NCI-H526 treated with DMSO at 0.1 percent for 48 hours (cell line): ENCODE measurements at places on chromosomes 3 and 15.

- no peak for DNase-seq
These were observed 65.8 kb upstream of the TRA2B start for GRCh38 chr3:186003610-186004009.

DNA sequence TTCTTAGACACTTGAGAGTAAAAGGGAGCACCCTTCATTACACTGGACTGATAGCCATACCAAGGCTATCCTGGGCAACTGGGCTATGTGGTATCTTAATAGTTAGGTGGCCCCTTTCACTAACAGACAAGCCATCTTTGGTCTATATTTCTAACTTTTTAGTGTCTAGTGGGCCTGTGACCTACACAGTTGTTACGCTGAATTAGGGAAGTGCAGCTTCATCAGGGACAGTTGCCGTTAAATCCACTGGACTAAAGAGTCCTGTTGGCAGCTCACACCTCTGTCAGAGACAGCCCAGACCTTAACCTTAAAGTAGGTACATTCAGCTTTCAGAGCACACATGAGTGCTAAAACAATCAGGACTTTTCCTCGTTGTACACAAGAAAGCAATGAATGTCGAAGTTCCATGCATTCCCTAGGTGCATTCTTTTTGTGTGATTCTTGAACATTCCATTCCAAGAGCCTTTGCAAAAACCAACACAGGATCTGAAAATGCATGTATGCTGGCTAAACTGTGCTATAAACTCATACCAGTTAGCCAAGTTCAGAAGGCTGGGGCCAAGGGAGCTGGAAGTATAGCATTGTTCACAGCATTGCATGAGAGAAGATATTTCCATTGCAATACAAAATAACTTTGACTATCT lies 230.2 kb upstream of the EIF1B start:
- DNase-seq, result no peak

GRCh38 chr3:111762537-111762936 lies 96.5 kb upstream of the PHLDB2 start:
- DNase-seq, result no peak

DNA sequence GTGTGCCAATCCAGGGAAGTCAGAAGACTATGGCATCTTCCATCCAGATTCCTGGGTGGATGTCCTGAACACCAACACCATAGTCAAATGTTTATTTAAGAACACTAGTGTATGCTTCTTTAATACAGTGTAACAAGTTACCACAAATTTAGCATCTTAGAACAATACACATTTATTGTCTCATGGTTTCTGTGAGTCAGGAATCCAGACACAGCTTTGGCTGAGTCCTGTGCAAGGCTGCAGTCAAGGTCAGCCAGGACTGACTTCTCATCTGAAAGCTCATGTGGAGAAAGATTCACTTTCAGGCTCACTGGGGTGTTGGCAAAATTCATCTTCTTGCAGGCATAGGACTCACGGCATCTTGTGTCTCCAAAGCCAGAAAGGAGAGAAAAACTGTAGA lies 143.4 kb downstream of the ANXA2 start:
- no peak for DNase-seq

DNA sequence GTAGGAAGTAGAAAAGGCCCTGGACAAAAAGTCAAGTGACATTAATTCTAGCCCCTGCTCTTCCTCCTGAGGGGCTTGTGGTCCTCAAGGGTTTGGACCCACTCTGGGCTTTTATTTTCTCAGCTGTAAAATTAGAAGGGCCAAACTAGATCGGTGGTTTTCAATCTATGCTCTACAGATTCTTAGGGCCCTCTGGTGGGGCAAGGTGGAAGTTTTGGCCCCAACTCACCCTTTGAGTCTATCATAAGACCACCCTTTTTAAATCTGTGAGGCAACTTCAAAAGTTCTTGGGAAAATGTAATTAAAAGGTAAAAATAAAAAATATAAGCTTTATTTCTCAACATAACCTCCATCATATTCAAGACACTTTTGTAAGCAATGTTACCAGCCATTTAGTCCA lies 25.6 kb upstream of the CFAP161 start:
- no peak for DNase-seq

DNA sequence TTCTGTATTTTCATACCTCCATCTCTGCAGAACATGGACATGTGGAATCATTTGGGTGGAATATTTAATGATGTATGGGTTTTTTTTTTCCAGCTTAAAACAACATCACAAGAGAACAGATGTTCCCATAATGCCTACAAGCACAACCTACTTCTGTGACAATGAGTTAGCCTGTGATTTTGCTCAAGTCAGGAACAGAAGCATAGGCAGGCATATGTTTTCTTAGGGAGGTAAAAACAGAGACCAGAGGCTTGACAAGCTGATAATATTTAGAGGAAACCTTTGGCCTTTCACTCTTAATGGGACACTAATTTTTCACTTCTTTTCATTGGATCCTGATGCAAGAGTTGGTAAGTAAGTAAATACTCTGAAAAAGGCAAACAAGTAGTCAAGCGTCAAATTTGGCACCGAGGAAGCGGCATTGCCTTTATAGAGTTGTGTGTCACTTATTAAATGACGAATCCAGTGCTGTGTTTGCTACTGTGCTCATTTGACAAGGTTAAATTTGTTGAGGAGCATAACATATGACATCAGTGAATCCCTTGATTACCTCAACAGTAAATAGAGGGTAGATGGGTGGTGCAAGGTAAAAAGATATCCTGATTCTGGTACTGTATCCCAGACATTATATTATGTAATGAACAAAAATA lies 66.7 kb upstream of the RBMS3 start:
- DNase-seq, result no peak

- no peak for DNase-seq
These were observed 531.3 kb downstream of the ROBO1 start for GRCh38 chr3:79236496-79236895.

DNA sequence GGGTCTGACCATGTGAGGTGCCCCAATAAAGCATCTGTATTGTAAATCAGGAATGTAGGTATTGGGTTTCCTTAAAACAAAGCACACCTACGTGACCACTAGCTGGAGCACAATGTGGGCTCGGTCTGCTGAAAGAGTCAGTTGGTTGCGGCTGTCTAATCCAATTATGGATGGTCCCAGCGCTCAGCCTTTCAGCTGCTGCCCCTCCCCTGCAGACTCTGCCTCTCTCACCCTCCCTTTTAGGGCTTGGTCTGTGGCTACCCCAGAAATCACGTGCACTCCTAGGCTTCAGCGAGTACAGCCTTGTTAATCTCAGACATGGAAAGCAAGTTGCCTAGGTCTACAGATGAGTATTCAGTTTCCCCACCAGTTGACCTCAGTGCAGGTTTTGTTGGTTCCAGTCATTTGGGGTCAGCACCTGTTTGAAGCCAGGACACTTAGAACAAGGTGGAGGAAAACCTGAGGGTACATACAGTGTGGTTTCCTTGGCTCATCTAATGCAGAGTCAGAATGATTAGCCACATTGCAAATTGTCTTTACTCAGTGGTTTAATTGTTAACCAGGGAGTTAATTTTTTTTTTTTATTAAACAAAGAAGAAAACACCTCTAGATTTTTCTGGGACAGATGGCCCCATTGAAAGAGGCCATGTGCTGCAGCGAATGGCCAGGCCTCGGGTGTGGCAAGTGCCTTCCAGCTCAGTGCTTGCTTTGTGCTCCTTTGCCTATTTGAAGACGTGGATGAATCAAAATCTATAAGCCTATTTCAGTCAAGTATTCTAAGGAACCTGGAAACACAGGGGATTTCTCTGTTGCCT lies 137.7 kb downstream of the IGF1R start:
- peak; percentile 73 for DNase-seq

DNA sequence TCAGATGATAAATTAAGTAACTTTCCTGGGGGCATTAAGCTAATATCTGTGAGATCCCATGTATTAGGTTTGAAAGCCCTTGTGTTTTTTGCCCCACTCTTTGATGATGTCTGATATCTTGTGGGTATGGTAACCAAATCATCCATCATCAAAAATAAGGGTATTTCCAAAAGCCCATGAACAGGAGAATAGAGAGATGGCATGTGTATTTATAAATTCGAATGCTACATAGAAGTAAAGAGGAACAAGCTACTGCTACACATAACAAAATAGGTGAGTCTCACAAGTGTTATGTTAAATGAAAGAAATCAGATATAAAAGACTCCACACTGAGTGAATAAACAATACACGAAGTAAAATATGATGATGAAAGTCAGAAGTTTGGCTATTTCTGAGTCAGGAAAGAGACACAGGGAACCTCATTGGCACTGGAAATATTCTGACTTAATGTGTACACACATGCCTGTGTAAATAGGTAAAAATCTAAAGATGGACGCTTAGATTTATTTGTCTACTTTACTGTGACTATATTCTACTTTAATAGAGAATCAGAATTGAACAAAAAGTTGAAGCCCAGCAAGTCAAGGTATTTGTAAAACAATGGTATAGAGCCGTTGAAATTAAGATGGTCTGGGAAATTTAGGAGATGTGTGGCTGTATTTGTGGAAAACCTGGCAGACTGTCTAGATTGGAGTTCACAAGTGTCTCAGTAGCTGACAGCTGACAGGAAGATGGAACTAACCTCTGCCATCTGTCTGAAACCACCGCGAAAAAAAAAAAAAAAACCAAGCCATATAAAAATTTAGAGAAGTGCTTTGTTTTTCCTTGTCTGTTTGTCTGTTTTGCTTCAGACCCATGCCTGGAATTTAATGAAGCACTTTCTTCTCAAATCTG lies 111.0 kb upstream of the TGFBR2 start:
- DNase-seq, result no peak

GRCh38 chr3:182241766-182242488 lies 530.2 kb downstream of the SOX2 start:
- DNase-seq, result no peak

DNA sequence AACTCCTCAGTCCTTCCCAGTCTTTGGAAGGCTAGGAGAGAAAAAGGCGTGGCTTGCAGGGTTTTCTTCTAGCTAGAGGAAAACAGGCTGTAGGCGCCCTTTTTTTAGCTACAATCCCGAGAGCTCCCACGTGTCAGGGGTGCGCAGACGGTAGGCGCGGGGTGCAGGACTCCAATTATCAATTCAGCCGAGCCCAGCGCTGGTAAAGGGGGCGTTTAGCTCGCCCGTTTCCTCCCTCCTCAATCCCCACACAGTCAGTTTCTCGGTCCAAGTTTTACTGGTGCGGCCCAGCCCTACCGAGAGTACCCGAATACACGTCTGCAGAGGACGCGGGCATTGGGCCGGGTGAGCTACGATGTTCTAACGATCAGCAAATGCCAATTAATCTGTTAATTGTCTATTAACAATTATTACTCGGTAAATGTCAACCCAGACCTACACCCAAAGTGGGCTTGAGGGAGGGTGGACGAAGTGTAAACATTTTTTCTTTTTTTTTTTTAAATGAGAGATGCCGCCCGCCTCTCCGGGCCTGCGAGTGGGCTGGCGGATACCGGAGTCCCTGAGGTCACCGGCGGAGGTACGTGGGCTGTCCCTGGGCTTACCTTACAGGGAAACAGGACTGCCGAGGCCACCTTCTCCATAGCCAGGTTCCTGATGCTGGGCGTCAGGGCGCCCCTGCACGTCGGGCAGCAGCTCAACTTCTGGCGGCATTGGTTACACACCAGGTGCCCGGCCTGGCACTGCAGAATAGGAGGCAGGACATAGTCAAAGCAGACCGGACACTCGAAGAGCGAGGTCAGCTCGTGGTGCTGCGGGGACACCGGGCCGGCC lies 923 bp downstream of the SIAH2 start:
- DNase-seq, result peak; percentile 60

DNA sequence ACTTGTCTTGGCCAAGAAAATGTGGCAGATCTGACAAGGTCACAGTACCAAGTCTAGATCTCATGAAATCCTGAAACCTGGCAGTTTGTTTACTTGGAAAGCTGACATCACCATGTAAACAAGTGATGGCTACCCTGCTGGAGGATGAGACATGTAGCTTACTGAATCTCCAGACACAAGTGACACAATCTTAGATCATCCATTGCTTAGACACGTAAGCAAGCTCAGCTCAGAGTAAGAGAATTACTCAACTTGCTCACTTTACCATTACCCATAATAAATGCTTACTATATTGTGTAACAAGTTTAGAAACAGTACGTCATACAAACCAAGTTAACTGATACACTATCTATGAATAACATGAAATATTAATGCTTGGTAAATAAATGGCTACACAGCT lies 263.8 kb downstream of the TBC1D5 start:
- no peak for DNase-seq

DNA sequence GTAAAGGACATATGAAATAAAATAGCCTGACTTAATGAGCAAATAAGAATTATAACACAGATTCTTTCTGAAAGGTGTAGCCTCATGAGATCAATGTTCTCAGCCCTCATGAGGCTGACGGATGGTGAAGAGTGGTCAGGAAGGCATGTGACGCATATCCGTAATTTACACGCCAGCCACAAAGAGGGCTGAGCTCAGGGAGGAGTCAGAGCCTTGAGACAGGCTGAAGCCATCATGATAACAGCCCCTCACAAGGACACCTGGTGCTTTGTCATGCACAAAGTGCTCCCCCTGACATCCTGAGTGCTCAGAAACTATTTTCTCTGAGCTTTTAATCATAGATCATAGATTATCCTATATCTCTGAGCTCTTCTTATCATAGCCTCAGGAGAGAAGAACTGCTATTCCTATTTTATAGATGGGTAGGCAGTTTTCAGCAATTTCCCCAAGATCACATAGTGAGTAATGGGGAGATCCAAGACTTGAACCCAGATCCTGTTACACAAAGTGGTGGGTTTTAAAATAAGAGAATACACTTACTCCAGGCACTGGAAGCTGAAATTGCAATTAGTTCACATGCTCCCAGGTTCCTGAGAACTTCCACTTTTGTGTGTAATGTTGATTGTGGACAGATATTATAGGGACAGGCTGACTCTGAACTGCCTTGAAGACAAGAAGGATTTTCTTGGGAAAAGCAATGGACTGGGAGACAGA lies 267.1 kb downstream of the RPLP1 start:
- DNase-seq, result no peak

DNA sequence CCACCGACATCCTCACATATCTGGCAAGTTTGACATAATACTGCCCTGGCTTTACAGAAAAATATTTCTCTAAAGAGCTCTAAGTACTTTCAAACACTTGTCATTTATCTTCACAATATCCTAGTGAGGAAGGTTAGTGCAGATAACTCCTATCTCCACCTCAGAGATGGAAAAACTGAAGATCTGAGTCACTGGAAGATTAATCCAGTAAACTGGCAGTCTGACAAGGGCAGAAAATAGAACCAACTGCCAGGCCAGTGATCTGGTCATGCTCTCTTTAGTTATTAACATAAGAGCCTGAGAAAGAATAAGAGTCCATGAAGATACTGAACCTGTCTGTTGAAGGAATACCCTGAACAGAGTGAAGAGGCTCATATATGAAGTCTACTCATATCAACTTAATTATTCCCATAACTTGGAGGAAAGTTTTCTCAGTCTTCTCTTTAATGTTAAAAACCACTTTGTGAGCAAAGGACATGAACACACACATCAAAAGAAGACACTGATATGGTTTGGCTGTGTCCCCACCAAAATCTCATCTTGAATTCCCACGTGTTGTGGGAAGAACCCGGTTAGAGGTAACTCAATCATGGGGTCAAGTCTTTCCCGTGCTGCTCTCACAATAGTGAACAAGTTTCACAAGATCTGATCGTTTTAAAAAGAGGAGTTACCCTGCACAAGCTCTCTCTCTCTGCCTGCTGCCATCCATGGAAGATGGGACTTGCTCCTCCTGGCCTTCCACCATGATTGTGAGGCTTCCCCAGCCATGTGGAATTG lies 61.4 kb downstream of the GOLIM4 start:
- no peak for DNase-seq

- no peak for DNase-seq
These were observed 158.5 kb upstream of the TPM1 start for GRCh38 chr15:62883938-62884479.
